ENCODE measurements at places on chromosomes 11 and 22. TPM values are rescaled to one million over a fixed set of nuclear protein-coding genes. Genes with fewer than 3 reads are reported as not detected.
A peak's percentile ranks its signal among the peaks of the same experiment; 100 is the strongest.

OR8J1 gene
- polyA plus RNA-seq: not detected

GVQW3 gene
- polyA plus RNA-seq: 0.80 TPM

SMC1B gene
- polyA plus RNA-seq: not detected

SSH3 gene
- polyA plus RNA-seq: 24.8 TPM

C11orf21 gene
- polyA plus RNA-seq: not detected

GRAP2 gene
- 0.04 TPM for polyA plus RNA-seq

SLC6A5 gene
- not detected for polyA plus RNA-seq

C22orf15 gene
- polyA plus RNA-seq: not detected

OR52I1 gene
- not detected for polyA plus RNA-seq

GGTLC3 gene
- polyA plus RNA-seq: not detected

BAD gene
- polyA plus RNA-seq: 58.3 TPM

DNA sequence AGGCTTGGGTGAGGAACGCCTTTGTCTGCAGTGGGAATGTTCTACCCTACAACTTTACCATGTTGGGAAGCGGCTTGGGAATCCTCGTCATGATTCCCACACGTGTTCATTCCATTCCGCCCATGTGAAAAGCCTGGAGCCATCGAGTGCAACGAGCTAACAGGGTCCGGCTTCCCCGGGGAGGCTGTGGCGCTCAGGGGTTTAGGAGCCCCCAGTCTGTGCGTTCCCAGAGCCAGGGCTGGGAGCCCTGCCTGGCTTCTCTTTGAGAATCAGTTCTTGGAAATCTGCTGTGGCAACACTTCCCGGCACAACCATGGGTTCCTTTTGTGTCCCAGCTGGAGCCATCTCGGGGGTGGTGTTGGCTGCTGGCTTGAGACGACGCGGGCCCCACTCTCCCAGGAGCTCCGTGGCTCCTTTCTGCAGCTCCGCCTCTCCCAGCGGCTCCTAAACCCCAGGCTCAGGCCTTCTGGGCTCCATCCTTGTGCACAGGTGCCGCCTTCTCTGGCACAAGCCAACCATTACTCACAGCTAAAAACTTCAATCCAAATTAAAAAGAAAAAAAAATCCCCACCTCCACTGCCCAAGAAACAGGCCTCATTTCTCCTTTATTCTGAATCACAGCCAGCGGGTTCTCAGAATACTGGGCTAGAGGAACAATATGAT lies 18.7 kb upstream of the PPFIA1 start:
- DNase-seq: no peak

DNA sequence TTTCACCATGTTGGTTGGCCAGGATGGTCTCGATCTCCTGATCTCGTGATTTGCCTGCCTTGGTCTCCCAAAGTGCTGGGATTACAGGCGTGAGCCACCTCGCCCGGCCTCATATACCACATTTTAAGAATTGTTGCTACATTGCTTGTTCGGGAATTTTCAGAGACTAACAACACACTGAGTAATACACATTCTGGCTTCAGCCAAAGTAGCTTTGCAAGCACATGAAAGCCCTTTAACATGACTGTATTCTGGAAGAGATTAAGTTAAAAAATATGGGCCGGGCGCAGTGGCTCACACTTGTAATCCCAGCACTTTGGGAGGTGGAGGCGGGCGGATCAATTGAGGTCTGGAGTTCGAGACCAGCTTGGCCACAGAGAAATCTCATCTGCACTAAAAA lies 15.0 kb downstream of the CRTAM start:
- DNase-seq: no peak

- DNase-seq: peak; percentile 9
Measured at GRCh38 chr11:116879800-116880625, 42.6 kb upstream of the APOA1 start.

DNA sequence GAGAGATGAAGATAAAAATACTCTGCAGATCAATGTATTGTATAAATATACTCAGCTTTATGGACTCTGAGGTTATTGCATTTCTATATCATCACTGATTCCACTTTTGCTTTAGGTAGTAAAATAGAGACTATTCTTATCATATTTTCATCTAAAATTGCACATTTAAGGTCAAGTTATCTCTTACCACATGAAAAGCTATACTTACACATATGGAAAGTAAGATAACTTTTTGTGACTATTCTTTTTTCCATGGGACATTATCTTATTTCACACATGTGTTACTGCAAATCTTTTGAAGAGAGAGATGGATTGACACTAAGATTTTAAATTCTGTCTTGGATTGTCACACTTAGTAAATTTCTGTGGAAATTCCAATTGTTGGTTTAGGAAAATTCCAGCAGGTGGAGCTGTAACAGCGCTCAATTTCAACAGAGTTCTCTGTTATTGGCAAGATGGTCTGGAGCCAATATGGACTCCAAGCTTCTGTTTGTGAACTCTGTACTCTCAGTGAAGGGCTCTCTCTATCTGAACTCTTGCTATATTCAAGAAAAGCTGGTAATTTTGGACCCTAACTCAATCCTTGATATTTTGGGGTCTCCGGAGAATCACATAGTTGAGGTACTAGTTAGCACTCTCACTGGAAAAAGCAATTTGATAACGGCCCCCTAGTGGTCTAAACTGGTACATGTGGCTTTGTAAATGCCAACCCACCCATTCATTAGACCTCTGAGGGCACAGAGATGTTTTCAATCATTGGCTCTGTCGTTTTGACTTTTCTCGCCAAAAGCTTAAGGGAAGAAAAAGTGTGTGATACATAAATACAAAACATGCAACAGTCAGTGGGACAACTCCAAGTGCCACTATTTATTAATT lies 429.7 kb downstream of the ETS1 start:
- DNase-seq: no peak

DNA sequence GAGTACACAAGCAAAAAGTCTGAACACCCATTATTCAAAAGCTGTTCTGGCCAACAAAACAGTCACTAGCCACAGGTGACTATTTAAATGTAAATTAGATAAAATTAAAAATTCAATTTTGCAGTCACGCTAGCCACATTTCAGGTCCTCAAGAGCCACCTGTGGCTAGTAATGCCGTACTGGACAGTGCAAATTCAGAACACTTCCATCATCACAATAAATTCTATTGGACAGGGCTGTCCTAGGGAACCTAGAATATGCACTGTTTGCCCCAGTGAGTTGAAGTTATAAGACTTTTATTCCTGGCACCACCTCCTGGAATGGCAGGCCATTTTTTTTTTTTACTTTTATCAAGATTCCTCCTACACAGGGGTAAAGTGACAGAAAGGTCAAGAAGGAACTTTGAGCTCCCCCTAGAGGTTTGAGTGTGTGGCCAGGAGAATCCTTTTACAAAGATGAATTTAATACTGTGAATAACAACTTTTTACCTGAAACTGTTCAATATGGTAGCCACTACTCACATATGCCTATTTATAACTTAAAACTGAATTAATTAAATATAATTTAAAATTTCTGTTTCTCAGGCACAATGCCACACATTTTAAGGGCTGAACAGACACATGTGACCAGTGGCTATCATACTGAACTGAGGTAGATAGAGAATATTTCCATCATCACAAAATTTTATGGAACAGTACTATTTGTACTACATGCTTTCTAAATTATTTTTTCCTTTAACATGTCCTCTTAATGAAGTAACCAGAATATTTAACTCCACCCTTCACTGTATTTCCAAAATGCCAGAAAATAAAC lies 6.5 kb downstream of the MSANTD2 start:
- DNase-seq: peak; percentile 4

DNA sequence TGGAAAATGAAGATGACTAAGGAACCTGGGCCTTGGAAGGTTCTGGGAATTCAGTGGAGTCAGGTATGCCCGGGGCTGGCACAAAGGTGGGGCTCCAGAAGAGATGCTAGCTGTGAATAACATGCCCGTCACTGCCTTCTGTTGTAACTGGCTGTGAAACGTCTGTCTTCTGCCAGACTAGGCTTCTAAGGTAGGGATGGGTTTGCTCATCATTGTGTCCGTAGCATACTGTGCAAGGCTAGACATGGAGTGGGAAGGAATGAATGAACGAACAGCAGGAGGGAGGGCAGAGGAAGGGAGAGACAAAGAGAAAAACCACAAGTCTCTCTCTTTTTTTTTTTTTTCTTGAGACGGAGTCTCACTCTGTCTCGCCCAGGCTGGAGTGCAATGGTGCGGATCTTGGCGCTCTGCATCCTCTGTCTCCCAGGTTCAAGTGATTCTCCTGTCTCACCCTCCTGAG lies 327.4 kb downstream of the MN1 start:
- DNase-seq: peak; percentile 91

DNA sequence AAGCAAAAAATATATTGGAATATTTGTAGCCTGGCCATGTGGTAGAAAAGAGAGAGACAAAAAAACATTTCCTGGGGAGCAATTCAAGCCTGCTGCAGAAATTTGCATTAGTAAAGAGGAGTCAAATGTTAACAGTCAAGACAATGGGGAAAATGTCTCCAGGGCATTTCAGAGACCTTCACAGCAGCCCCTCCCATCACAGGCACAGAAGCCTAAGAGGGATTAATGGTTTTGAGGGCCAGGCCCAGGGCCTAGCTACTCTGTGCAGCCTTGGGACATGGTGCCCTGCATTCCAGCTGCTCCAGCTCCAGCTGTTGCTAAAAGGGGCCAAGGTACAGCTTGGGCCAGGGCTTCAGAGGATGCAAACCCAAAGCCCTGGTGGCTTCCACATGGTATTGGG lies 46.8 kb downstream of the PGR start:
- no peak for DNase-seq

DNA sequence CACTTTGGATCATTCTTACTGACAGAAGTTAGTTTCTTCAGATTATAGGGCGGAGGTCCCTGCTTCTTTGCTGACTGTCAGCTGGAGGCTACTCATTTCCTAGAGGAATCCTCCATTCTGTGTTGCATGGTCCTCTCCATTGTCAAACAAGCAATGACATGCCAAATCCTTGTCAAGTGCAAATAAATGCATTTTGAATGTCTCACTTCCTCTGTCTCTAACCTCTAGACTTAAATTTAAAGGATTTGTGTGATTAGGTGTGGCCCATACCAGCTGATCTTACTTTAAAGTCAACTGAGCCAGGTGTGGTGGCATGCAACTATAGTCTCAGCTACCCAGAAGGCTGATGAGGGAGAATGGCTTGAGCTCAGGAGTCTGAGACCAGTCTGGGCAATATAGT lies 458.4 kb upstream of the CCDC179 start:
- DNase-seq: no peak

GRCh38 chr11:127390465-127390864 lies 389.9 kb upstream of the KIRREL3 start:
- no peak for DNase-seq

GRCh38 chr11:65569164-65569972 lies 909 bp upstream of the ZNRD2 start:
- no peak for DNase-seq

DNA sequence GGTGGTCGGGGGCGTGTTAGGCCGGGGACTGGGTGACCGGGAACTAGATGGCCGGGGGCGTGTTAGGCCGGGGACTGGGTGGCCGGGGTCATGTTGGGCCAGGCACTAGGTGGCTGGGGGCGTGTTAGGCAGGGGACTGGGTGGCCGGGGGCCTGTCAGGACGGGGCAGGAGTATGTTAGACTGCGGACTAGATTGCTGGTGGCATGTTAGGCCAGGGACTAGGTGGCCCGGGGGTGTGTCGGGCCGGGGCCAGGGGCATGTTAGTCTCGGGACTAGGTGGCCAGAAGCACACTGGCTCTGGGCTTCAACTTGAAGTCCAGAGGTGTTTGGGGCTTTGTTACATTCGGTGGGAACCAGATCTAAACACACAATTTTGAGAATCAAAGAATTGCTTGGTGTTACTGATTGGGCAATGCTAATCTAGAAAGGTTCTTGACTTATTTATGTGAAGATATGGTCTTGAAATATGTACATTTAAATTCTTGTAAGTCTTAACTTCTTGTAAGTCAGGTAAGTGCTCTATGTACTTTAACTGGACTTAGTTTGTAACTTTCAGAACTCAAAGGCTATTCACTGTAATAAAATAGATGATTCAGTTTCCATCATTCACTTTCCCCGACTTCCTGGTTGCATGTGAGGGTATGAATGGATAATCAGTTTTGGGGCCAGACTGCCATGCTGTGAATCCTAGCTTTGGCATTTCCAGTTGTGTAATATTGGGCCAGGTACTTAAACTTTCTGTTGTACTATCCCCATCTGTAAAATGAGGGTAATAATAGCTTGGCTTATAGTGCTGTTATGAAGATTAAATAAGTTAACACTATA lies 1.1 kb downstream of the EXT2 start:
- peak; percentile 49 for DNase-seq

DNA sequence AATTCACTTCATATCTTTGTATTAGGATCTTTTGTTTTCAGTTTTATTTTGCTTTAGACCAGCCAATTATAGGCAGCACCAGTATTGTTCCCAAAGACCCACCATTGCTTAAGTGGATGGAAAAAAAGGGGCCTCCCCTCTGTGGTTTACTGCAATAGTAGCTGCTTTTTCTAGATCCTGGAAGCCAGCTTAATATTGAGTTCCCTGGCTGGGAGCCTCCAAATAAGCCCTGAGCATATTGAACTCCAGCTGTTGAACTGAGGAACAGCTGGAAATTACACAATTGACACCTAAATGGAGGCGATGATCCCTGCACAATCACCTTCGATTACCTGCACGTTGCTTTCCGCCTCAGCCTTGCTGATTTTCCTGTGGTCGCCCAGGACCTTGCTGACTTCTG lies 576.0 kb downstream of the SOX6 start:
- no peak for DNase-seq

DNA sequence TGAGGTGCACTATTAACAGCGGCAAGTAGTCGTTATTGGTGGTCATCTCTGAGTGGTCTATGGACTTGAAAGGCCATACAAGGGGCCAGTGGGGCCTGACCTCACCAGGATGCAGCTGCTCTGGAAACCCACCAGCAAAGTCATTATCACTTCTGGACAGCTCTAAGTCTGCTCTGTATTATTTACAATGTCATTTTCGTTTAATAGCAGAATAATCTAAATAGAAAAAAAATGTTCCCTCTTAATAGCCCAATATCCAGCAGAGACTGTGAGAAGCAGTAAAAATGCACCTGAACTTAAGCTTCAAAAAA lies 85.0 kb upstream of the EED start:
- no peak for DNase-seq

- no peak for DNase-seq
Measured at GRCh38 chr11:134480136-134480712, 68.2 kb upstream of the B3GAT1 start.

Measured in keratinocyte (primary cell).